CMK (cell line): ENCODE measurements at places on chromosomes 4 and X.

- DNase-seq, result no peak
These were observed 18.7 kb downstream of the ZFYVE28 start for GRCh38 chr4:2399631-2400190.

DNA sequence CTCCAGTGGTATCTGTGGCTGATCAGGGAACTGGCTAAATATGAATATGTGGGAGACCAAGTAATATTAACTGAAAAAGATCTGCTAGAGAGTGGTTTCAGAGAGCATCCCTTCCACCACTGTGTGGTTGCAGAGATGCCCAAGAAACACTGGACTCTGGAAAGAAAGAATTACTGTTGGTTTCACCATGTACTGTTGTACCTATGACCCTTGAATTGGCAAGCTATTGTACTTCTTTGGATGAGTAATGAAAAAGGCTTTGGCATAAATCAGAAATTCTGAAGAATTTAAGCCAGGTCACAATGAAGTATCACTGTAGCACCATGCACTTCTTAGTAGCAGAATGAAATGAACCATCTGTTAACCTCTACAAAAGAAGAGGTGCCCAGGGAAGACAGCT, 134.4 kb upstream of the INTU start:
- no peak for DNase-seq

GRCh38 chrX:150854856-150855255, 43.6 kb downstream of the CD99L2 start:
- no peak for DNase-seq

- DNase-seq, result no peak
These were observed 1404.1 kb upstream of the IGFBP7 start for GRCh38 chr4:58514299-58514698.

- DNase-seq, result no peak
These were observed 33.3 kb downstream of the SLIT2 start for GRCh38 chr4:20284990-20285389.

GRCh38 chr4:147578051-147578476, 39.1 kb upstream of the TMEM184C start:
- DNase-seq, result no peak

GRCh38 chr4:42329421-42329820, 67.9 kb upstream of the SHISA3 start:
- no peak for DNase-seq

DNA sequence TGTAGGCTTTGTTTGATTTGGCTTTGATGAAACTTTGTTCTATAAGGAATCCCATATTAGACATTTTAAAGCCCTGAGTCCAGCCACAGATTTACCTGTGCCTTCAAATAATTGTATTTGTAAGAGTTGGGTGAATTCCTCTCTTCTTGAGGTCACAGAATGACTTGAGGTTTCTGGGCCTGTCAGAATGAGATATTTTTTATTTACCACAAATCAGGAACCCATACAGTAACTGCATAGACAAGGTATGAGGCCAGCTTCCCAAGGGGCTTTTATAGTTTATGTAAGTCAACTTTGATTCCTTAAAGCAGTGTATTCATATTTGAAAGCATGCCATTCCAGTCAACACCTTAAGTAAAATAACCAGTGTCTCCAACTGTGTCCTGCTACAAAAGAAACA, 29.1 kb upstream of the CXCL3 start:
- DNase-seq, result no peak

DNA sequence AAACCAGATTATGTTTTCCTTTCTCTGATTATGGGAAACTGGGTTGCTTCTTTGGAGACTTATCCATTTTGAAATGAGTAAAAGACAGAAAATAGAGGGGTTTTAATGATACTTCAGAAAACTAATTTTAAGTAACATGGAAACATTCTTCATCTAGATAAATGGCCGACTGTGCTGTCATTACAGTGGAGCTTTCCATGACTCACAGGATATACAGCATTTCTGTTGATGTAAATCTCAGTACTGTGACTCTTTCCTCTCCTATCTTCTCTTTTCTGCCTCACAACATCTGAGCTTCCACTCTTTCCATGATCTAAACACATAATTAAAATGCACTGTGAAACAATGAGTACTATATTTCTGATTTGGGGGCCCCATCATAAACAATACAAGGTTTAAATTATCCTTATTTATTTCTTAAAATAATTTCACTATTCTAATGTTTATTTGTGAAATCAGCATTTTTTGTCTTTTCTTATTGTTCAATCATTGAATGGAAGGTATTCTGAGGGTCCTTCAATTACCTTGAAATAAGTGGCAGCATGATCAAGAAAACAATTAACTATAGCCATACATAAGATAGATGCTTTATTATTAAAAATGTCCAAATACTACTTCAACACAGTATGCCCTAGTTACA, 19.3 kb downstream of the SEC24D start:
- DNase-seq, result no peak

GRCh38 chrX:75156531-75156945, 455 bp upstream of the ABCB7 start:
- DNase-seq, result peak; percentile 3

DNA sequence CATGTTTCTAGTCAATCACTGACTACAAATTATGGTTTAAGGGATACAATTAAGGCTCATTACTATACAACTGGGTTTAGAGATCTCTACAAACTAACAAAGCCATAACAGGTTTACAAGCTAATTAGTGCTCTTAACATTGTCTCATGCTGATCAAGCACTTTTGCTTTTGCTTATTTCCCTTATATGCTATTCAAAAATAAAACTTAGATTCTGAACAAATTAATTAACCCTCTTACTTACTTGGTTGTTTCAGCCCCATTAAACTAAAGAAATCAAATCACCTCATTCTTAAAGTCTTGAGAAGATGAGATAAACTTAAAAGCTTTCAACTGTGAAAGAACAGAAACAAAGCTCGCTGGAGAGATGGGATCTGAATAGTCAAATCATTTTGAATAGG, 2024.5 kb upstream of the ADGRL3 start:
- DNase-seq, result no peak

GRCh38 chr4:185838104-185838452, 26.1 kb upstream of the SORBS2 start:
- no peak for DNase-seq
